Activated CD8-positive, alpha-beta T cell treated with anti-CD3 and anti-CD28 coated beads, Interleukin-2, amount 10 ng/mL, durations not matched to agents 7 days and 5 days (primary cell): ENCODE measurements at places on chromosomes 4 and X.

DNA sequence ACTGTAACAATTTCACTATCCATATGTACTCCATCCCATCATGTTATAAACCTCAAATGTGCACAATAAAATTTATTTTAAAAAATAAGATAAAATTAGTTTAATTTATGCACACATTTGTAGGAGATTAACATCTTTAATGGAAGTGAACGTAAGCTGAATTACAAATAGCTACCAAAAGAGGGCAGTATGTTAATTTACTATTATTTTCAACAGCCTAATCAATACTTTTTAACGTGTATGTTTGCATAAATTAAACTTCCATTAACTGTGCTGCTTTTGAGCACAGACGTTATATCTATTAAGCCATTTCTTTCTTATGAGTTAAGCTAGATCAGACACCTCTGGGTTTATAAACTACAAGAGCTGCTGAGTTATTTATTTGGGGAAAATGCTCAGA, 56.5 kb upstream of the PHKA2 start:
- H3K27ac ChIP-seq, result no peak overlapping the region
- no peak overlapping the region for H3K4me3 ChIP-seq
- no peaks in the 10 kb centered on the region for H3K4me1 ChIP-seq
- H3K36me3 ChIP-seq, result no peaks in the 10 kb centered on the region

DNA sequence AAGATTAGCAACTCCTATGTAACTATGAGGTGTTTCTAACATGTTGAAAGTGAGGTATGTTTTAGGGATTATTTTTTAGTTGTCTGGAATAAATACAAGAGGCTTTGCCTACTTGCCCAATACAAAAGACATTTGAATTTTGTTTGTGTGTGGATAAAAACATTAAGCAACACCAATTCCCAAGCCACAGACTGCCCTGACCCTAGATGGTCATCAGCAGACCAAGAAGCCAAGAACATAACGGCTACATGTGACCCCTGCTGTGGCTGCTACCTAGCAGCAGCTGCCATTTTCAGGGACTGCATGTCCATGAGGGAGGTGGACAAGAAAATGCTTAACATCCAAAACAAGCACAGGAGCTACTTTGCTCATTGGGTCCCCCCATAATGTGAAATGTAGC, 70.5 kb upstream of the QRFPR start:
- no peaks in the 10 kb centered on the region for H3K36me3 ChIP-seq
- DNase-seq, result no peak
- H3K4me3 ChIP-seq, result no peak overlapping the region

DNA sequence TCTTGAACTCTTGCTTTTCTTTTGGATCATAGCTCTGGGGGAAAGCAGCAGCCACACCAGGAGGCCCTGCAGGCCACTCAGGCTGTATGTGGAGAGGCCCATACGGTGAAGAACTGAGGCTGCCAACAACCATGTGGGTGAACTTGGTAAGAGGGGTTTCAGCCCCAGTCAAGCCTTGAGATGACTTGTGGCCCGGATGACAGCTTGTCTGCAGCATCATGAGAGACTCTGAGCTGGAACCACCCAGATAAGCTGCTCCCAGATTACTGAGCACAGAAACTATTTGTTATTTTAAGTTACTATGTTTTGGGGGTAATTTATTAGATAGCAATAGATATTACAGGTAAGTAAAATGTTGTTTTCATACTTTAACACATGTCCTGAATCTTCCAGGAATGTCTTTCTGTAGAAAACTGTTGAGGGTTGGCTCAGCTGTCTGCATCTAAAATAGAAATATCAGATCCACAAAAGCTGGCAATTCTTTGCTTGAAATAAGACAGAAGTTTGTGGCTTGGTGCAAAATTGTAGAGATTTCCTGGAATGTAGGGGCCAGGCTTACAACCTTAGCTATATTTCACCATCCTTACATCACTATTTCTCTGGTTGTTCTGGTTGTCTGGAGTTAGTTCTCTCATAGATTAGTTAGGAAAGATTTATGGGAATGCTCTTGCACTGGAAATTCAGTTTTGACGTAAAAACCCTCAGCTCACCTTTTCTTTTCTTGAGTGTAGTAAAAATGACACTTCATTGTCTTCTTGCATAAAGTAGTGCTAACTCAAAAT, 272.1 kb downstream of the RAPGEF2 start:
- DNase-seq, result no peak
- H3K4me3 ChIP-seq, result no peak overlapping the region
- no peaks in the 10 kb centered on the region for H3K36me3 ChIP-seq
- H3K27ac ChIP-seq, result no peak overlapping the region

- H3K36me3 ChIP-seq, result no peaks in the 10 kb centered on the region
- H3K4me3 ChIP-seq, result peak within 1 kb of the TSS; percentile 87
- H3K27me3 ChIP-seq, result no peaks in the 10 kb centered on the region
Measured at GRCh38 chrX:7927259-7928167, at the start of gene PNPLA4. PNPLA4 (minus strand) TSS chrX:7927413; CDS start chrX:7926119, 1,294 bp downstream.

- H3K27ac ChIP-seq, result no peak overlapping the region
- H3K27me3 ChIP-seq, result no peaks in the 10 kb centered on the region
- no peaks in the 10 kb centered on the region for H3K4me1 ChIP-seq
- no peak for DNase-seq
Measured at GRCh38 chr4:157739242-157739641, 433.6 kb downstream of the GASK1B start.

- H3K27ac ChIP-seq, result no peak overlapping the region
- H3K36me3 ChIP-seq, result no peaks in the 10 kb centered on the region
- H3K4me3 ChIP-seq, result no peak overlapping the region
- no peaks in the 10 kb centered on the region for H3K27me3 ChIP-seq
Measured at GRCh38 chrX:25198891-25199290, 183.1 kb upstream of the ARX start.
